ENCODE measurements at places on chromosomes 7 and 10.

DNA sequence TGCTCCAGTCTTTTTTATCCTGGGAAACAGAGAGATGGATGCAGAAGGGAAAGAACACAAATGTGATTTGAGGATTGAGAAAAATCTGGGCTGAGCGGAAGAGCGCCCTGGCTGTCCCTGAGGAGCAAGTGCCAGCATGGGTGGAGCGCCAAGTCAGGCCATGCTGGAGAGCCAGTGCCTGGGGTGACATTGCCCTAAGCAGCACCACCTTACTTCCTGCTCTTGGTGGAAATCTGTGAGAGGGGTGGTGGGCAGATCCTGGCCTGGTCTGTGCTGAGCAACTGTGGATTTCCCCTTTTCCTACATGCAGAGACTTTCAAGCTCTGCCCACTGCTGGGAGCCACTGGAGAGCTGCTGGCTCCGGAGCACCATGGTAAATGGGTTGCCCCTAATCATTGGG is 36.9 kb downstream of the DDIT4 start:
- no peak for DNase-seq

GRCh38 chr10:77613476-77614130 is 24.0 kb downstream of the KCNMA1 start:
- no peak for DNase-seq

GRCh38 chr10:112208997-112209396 is 25.4 kb upstream of the GPAM start:
- DNase-seq, result no peak

DNA sequence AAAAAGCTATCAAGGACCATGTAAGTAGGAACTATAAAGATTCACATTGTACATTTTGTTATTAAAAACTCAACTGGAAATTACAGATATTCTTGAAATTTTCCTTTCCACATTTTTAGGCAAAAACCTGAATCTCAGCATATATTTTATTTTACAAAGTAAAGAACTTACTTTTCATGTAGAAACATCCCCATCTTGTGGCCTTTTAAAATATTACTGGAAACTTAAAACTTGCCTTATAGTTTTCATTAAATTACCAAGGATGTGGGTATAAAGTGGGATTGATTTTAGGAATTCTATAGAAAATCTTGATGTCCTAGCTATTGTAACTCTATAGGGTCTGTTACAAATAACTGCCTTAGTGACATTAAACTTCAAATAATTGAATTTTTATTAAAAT is 10.6 kb downstream of the DBF4 start:
- peak; percentile 0 for DNase-seq

- DNase-seq, result no peak
Observed at GRCh38 chr7:90180011-90180585, 25.8 kb downstream of the STEAP1 start.

DNA sequence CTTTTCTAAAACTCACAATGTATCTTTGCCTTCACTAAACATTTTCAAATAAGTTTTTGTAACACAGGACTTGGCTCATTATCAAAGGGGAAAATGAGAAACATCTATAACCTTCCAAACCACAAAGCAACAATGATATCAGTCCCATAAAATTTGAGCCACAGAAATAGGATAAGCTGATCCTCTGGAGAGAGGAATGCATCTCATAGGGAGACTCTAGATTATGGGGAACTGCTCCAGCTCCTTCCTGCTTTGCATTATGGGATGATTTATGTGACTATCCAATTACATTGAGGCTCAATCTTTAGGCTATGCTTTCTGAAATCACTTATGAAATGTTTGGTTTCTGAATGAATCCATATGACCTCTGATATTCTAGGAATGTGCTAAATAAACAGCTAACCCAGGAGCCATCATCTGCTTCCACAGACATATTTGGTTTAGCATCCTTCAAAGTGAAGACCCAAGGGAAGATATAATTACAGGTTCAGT is 70.4 kb downstream of the CUBN start:
- no peak for DNase-seq

GRCh38 chr7:139043823-139044812 is 8.3 kb upstream of the ZC3HAV1L start:
- peak; percentile 11 for DNase-seq

DNA sequence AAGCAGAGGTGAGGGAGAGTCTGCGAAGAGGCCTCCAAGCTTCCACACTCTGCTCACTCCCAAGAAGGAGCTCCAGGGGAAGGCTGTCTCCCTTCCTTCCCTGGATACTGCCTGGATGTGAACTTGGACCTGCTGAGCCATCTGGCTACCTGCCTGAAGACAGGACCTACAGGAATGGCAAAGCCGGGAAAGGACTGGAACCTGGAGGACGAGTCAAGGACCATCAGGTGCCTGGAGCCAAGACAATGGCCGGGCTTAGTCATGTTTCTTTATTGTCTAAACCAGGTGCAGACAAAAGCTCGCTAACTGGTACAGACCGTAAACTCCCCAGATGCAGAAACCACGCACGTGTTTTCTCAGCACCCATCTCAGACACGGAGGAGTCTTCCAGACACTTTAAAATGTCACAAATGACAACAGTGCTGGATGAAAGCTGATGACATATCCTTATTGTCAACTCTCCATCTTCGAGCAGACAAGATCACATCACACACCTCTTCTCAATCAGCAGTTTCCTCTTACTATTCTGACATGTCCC is 12.1 kb downstream of the ASB13 start:
- DNase-seq, result no peak

GRCh38 chr10:129660569-129660968 is 193.5 kb downstream of the MGMT start:
- DNase-seq, result no peak

- no peak for DNase-seq
Observed at GRCh38 chr7:108014747-108015682, 12.1 kb upstream of the LAMB1 start.

GRCh38 chr7:116678780-116679179 is 6.8 kb downstream of the MET start:
- no peak for DNase-seq

DNA sequence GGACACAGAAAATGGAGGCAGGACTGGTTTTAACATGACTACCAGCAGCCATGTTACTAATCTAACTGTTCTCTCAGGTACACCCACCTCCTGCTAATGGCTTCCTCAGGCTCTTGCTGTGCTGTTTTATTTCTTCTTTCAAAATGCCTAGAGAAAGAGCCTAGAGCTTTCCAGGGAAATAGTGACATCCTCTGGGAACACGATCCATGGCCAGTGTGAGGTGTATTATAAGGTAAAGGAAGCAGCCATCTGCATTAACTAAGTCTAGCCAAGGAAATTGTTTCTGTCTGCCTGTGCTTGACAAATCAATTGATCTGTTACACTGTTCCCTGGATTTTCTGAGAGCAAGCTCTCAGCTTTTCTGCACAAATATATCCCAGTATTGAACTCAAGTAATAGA is 42.2 kb upstream of the AOAH start:
- DNase-seq, result no peak

GRCh38 chr10:82084904-82085303 is 209.9 kb downstream of the NRG3 start:
- DNase-seq, result no peak

DNA sequence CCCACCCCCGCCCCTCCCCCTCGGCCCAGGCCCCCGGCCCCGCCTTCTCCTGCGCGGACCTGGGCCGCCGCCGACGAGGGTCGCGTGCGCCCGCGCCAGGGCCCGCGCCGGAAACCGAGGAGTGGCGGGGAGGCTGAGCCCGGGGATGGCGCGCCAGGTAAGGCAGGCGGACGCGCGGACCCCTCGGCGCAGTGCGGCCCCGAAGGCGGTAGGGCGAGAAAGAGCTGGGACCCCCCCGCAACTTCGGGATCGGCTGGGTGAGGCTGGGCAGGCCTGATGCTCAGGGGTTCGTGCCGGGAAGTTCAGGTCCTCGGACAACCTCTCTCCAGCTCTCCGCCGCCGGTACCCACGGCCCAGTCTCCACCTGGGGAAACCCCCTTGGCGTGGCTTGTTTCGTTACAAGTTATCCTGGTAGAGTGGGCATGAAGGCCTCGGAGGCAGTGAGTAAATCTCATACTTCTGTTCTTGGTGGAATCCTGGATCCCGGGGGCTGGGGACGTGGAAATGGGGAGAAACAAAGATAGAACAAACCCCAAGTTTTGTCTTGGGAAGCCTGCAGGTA is 58.4 kb downstream of the ZNF467 start:
- DNase-seq, result peak; percentile 46

DNA sequence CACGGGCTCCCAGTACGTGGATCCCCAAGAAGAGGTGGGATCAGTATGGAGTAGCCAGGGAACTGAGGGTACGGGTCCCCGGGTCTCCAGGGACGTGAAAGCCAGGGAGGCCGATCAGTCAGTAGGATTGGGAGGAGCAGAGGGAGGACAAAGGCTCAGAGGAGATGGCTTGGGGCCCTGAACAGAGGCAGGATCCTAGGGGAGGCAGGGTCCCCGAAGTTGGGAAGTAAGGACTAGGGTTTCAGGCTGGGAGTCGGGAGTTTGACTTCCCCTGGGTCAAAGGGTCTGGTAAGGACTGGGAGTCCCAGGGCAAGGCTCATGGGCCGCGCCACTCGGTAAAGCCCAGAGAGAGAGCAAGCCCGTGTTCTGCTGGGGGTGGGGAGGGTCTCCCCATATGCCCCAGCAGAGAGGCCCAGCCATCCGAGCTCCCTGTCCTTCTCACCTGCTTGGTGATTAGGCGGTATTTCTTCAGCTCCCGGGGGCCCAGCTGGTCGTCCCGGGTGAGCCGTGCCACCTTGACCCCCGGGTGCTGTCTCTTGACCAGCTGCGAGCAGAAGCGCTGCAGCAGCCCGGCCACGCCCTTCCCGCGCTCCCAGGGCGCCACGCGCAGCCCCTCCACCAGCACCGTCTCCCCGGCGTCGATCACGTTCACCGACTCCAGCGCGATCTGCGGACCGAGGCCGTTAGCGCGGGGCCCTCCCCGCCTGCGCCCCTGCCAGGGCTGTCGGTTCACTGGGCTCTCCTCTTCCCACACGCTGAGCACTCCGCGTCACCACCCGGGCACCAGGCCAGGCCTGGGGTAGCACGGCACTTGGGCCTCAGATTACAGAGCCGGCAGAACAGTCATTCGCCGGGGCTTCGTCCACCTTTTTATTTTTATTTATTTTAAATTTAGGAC is 7.0 kb downstream of the NAT16 start:
- peak; percentile 89 for DNase-seq

DNA sequence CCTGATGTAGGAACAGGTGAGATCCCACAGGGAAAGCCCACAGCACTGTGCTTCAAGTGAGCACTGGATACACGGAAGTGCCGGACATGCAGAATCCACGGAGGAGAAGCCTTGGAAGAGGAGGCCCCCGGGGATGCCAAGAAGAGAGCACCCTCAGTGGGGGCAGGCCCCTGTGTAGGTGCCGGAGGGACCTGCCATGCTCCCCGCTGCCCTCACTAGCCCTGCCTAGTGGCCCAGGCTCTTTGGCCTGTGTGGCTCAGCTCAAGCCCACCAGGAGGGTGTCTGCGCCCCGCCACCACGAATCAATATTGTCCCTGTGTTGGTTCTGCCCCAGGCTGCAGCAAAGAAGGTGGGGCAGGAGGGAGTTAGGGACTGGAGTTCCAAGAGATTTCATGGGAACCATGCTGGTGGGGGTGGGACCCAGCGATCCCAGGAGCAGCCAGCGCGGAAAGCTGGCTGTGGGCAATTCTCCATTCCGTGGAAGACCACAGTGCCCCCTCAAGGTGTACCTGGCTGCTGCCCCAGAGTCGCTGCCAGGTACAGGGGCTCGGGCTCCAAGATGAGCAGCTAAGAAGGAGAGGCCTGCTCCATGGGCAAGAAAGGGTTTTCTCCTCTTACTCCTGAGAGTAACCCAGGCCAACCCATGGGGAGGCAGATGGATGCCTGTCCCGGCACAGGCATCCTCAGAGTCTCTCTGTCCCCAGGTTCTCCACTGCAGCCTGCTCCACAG is 34.9 kb upstream of the LEP start:
- no peak for DNase-seq

GRCh38 chr10:111445667-111446066 is 368.8 kb downstream of the ADRA2A start:
- DNase-seq, result no peak

- DNase-seq, result no peak
Observed at GRCh38 chr7:137975768-137976167, 26.1 kb downstream of the CREB3L2 start.

- DNase-seq, result no peak
Observed at GRCh38 chr7:7793249-7793648, 74.8 kb upstream of the RPA3 start.

DNA sequence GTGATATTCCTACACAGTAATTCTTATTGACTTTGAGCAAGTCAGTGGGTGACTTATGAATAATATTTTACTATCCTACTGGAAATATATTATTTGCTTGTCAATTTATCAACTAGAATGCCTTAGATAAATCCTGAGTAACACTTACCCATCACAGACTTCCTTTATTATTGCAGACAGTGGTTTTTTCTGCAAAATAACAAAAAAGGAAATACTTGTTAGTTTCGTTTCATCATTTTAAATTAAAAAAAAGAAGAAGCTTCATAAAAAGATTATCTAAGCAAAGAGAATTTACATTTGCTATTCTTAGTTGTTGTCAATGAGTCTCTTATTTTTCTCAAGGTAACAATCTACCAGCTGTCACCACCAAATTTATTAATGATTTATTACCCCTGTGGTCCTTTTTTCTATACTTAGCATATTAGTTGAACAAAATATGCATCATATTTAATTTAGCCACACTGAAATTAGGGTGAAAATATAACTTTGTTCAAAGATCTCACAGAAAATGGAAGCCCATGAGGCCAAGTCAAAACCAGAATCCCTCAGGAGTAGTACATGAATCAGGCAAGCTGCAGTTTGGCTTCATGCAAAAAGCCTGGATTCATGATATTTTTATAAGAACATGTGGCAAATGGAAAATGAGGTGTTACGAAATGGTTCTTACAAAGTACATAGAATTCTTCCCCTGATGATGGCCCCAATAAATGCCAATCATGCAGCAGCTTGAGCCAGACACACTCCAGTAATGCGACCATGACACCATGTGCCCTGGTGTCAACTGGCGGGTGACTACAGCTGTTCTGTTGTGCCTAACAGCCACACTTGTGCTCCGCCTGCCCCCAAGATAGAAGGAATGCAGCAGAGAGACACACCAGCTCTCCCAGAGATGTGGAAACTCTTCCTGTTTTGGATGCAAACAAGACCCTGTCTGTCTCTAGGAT is 132.6 kb downstream of the ELMO1 start:
- DNase-seq, result no peak

- no peak for DNase-seq
Observed at GRCh38 chr10:73798927-73799560, 12.4 kb downstream of the NDST2 start.

DNA sequence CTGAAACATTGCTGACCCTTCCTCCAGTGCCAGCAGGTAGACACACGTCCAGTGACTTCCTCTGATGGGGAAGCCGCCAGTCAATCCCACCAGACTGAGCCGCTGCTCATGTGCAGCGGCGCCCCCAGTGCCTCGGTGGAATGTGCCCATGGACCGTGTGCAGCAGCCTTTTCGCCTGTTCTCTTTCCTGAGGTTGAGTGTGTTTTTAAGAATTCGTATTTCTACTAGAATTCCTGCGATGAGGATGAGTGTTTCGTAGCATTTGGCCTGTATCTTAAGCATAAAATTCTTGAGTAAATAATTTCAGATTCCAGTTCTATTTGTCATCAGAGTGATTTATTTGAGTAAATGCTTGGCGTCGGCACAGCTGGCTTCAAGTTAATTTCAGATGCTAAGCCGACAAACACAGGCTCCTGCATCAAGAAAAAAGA is 35.4 kb downstream of the BNIP3 start:
- DNase-seq, result no peak
